SJSA1 (cell line): ENCODE measurements at places on chromosomes 7 and 10. TPM values are rescaled to one million over a fixed set of nuclear protein-coding genes. Genes with fewer than 3 reads are reported as not detected.

Gene CHN2
- total RNA-seq = 0.21 TPM in 1 of 2 replicates, not detected in the other

Gene SLC26A4
- total RNA-seq = 0.22 and 0.24 TPM in 2 replicates

Gene CTNNA3
- 0.18 TPM in 1 of 2 replicates, not detected in the other for total RNA-seq

Gene CYP3A5
- 0.37 and 1.8 TPM in 2 replicates for total RNA-seq

Gene PIP
- not detected in 2 replicates for total RNA-seq

Gene NME8
- total RNA-seq = not detected in 2 replicates

Gene MGMT
- 9.4 and 10.1 TPM in 2 replicates for total RNA-seq

Gene WDFY4
- total RNA-seq = 0.16 TPM in 1 of 2 replicates, not detected in the other

DNA sequence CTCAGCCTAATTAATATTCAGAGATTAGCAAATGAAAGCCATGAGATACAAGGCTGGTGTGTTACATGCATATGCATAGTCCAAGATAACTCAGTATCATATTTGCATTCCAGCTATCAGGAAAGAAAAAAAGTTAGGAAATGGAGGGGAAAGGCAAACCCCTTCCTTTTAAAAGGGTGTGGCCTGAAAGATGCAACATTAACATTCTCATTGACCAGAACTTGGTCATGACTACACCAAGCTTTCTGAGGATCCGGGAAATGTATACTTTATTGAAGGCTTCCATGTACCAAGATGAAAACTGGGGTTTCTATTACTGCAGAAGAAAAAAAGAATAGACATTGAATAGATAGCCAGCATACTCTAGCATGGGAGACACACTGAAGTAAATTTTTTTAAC, 96.5 kb downstream of the IPMK start:
- H3K27ac ChIP-seq = no peak overlapping the region
- no peak for DNase-seq
- no peaks in the 10 kb centered on the region for H3K4me1 ChIP-seq

- no peak overlapping the region for H3K27ac ChIP-seq
- H3K4me3 ChIP-seq = no peak overlapping the region
- no peaks in the 10 kb centered on the region for H3K4me1 ChIP-seq
- H3K36me3 ChIP-seq = no peaks in the 10 kb centered on the region
- no peak for DNase-seq
Observed at GRCh38 chr10:129030996-129031843, 435.8 kb upstream of the MGMT start.

DNA sequence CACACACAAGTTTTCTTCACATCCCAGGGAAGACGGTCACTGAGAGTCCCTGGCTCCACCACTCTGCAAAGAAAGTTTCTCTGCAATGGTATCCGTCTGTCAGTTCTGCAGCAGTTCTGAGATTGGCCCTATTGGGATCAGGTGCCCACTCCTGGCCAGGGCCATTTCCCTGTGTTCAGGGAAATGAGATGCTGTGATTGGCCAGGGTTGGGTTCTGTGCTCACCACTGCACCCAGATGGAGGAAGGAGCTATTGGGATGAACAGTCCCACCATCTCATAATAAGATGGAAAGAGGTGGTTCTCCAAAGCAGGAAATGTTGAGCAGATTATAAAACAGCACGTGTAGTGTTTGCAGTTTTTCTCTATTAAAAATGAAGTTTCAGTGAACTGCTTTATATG, 13.3 kb upstream of the PIP4K2A start:
- H3K27me3 ChIP-seq = peaks cover 2% of the 10 kb centered on the region; the same call in 1 of the 2 replicates
- H3K4me1 ChIP-seq = no peaks in the 10 kb centered on the region
- no peak overlapping the region for H3K4me3 ChIP-seq
- H3K36me3 ChIP-seq = no peaks in the 10 kb centered on the region

- no peaks in the 10 kb centered on the region for H3K27me3 ChIP-seq
- DNase-seq = peak; percentile 64
- peak overlapping the region; percentile 96 for H3K27ac ChIP-seq
- H3K4me1 ChIP-seq = peaks cover 47% of the 10 kb centered on the region
Observed at GRCh38 chr10:70374775-70375614, 7.4 kb downstream of the LRRC20 start.

DNA sequence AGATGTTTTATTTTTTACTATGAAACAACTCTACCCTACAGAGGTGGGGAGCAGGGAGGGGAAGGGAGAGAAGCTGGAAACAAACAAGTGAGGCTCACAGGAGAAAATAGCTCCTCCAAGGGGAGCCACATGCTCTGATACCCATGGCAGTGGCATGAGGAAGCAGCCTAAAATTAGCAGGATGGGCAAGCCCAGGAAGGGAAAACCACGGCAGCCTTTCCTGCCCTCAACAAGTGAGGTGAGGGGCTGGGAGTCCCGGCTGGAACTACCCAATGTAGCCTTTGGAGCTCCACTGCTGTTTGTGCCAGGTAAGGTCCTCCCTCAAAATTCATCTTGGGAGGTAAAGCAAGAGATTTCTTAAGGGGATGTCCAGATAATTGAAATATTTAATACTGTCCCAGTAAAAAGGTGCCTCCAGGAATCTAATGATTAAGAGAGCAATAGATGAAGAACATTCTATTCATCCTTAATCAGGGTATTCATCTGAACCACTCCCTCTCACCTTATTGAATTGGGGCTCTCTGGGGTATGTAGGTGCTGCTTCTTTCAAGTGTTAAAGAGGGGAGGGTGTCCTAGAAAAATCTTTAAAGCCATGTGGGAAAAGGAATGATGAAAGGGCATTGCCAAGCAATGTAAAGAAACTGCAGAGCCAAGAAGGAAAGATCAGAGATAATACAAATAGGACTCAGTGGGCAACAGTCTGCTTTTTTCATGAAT, 12.8 kb upstream of the HERC4 start:
- peaks cover 68% of the 10 kb centered on the region for H3K4me1 ChIP-seq
- peak overlapping the region; percentile 71 for H3K27ac ChIP-seq
- no peaks in the 10 kb centered on the region for H3K27me3 ChIP-seq
- no peaks in the 10 kb centered on the region for H3K36me3 ChIP-seq
- DNase-seq = no peak

DNA sequence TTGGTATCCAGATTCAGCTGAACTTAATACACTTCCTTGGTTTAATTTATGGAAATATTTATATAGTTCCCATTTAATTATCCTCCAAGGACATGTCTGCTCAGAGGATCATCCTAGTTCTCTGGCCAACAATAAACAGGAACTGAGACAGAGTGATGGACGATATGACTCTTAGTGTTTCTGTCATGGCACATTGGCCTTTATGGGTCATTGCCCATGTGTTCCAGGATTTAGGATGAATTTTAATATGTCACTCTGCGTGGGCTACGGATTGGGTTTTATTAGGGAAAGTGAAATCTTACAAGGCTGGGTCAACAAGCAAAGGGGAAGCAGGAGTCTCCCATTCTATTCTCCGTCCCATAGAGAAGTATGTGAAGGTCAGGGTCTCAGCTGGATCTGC, 18.8 kb upstream of the TNPO3 start:
- H3K4me1 ChIP-seq = peaks cover 38% of the 10 kb centered on the region
- no peak for DNase-seq
- no peaks in the 10 kb centered on the region for H3K27me3 ChIP-seq
- H3K27ac ChIP-seq = peak overlapping the region; percentile 55

GRCh38 chr7:116800594-116800993, 61.8 kb upstream of the CAPZA2 start:
- H3K27ac ChIP-seq = no peak overlapping the region; the same call in 1 of the 2 replicates
- H3K27me3 ChIP-seq = no peaks in the 10 kb centered on the region
- H3K36me3 ChIP-seq = no peaks in the 10 kb centered on the region

GRCh38 chr10:12503311-12503710, 154.0 kb downstream of the CAMK1D start:
- H3K36me3 ChIP-seq = no peaks in the 10 kb centered on the region
- H3K4me1 ChIP-seq = peaks cover 10% of the 10 kb centered on the region
- H3K27ac ChIP-seq = no peak overlapping the region
- DNase-seq = no peak
- no peaks in the 10 kb centered on the region for H3K27me3 ChIP-seq

DNA sequence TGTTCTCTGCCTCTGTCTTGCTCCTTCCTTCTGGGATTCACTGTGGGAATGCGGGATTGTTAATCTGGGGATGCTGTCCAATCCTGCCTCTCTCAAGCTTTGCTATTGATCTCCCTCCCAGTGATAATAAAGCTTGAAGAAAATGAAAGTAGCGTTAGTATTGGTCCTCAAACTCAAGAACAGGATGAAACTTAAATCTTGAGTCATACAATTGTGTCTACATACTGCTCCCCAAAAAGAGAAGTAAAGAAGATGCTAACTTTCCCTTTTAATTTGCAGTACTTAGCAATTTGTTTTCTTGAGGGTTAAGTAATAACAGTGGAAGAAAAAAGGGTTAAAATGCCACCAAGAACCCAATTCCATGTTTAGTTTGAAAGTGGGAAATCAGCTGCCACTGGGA, 13.6 kb downstream of the CFTR start:
- H3K36me3 ChIP-seq = no peaks in the 10 kb centered on the region
- DNase-seq = no peak
- H3K4me3 ChIP-seq = no peak overlapping the region
- H3K27ac ChIP-seq = no peak overlapping the region

DNA sequence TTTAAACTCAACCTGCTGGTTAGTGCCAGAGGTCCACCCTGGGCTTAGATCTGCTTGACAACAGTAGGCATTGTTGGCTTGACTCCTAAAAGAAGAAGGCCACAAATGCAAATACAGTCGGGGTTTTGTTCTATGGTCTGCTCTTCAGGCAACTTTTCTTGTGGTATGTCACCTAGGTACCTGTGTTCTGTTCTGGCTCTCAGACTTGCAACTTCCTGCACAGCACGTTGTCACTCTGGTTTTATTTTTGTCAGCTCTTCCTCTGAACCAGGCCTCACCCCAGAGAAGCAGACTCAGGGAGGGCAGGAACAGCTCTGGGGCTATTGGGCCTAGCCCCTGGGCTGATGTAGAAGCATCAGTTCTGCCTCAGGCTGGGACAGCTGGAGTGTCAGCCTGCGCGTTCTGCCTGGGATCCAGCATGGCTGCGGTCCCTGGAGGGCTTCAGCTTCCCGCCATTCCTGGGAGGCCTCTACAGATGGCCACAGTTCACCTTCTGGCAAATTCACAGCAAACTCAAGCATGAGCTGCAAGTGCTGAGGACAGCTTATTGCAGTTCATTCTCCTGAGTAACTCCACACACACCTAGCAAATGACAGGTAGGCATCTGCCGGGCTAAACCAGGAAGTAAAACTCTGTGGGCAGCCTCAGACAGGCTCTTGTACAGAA, 11.0 kb upstream of the PDCD4 start:
- no peak for DNase-seq
- H3K27me3 ChIP-seq = no peaks in the 10 kb centered on the region
- H3K4me3 ChIP-seq = no peak overlapping the region
- H3K36me3 ChIP-seq = no peaks in the 10 kb centered on the region
- H3K27ac ChIP-seq = no peak overlapping the region

GRCh38 chr7:43570688-43571365, 12.1 kb upstream of the STK17A start:
- H3K36me3 ChIP-seq = no peaks in the 10 kb centered on the region
- H3K4me3 ChIP-seq = no peak overlapping the region
- peaks cover 44% of the 10 kb centered on the region for H3K4me1 ChIP-seq
- DNase-seq = no peak

GRCh38 chr10:131954356-131954965, 27.3 kb downstream of the BNIP3 start:
- H3K27ac ChIP-seq = no peak overlapping the region
- H3K4me1 ChIP-seq = no peaks in the 10 kb centered on the region
- no peaks in the 10 kb centered on the region for H3K27me3 ChIP-seq
- peaks cover 47% of the 10 kb centered on the region for H3K36me3 ChIP-seq

DNA sequence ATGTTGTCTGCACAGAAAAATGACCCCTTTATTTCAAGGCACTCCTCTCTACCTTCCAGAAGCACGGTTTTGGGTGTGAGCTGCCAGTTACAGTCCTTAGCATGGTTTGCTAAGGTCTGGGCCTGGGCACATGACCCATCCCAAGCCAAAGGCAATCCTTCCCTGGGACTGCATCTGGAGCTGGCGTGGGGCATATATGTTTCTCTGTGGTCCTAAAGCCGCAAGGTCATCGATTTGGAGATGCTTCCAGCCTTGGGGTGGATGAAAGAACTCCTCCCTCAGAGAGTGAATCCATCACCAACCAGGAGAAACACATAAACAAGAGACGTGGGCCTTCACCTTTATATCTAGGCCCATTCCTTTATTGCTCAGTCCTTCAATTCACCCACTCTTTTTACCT, 50.1 kb upstream of the IGFBP3 start:
- H3K27me3 ChIP-seq = no peaks in the 10 kb centered on the region
- H3K36me3 ChIP-seq = no peaks in the 10 kb centered on the region
- no peak overlapping the region for H3K27ac ChIP-seq
- no peak overlapping the region for H3K4me3 ChIP-seq

- H3K27me3 ChIP-seq = no peaks in the 10 kb centered on the region
- H3K27ac ChIP-seq = no peak overlapping the region
- no peaks in the 10 kb centered on the region for H3K36me3 ChIP-seq
Observed at GRCh38 chr7:140209866-140210609, 33.3 kb upstream of the KDM7A start.

- peaks cover 19% of the 10 kb centered on the region for H3K27me3 ChIP-seq
- no peak overlapping the region for H3K4me3 ChIP-seq
- DNase-seq = no peak
- H3K36me3 ChIP-seq = no peaks in the 10 kb centered on the region
Observed at GRCh38 chr7:4854916-4855315, 6.9 kb downstream of the PAPOLB start.

GRCh38 chr10:131207584-131208532, 103.7 kb downstream of the TCERG1L start:
- H3K27ac ChIP-seq = no peak overlapping the region
- H3K4me3 ChIP-seq = no peak overlapping the region
- H3K36me3 ChIP-seq = no peaks in the 10 kb centered on the region
- no peaks in the 10 kb centered on the region for H3K4me1 ChIP-seq
- no peaks in the 10 kb centered on the region for H3K27me3 ChIP-seq
- DNase-seq = no peak

DNA sequence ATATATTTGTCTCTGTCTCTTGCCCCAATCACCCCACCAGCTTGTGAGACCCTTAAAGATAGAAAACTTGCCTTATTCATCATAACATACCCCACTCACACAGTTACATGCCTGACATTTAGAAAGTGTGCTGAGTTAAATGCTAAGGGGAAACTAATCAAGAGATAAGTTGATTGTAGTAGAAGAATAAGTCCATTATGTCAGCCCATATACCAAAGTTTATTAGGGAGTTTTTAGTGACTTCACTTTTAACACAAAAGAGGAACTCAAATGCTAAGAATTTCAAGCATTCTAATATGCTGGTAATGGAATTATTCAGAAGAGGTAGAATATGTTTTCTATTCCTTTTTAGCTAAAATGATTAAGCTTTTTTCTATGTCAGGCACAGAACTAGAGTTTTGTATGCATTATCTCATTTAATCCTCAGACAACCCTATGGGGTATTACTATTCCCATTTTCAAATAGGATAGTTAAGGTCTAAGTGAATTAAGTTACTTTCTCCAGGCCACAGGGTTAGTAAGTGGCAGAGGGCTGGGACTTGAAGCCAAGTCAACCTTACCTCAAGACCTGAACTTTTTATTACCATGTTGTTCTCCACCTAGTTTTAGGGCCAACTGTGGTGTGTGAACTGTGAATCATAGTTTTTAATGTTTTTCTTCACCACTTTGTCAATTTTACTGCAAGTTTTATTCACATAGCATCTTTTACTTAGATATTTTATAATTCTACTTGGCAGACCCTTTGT, 19.6 kb downstream of the ASAH2 start:
- no peaks in the 10 kb centered on the region for H3K4me1 ChIP-seq
- no peak overlapping the region for H3K27ac ChIP-seq
- H3K36me3 ChIP-seq = no peaks in the 10 kb centered on the region

- no peak overlapping the region for H3K4me3 ChIP-seq
- H3K36me3 ChIP-seq = no peaks in the 10 kb centered on the region
- no peaks in the 10 kb centered on the region for H3K27me3 ChIP-seq
- no peak for DNase-seq
- no peaks in the 10 kb centered on the region for H3K4me1 ChIP-seq
- H3K27ac ChIP-seq = no peak overlapping the region
Observed at GRCh38 chr10:65943451-65943850, 982.4 kb upstream of the LRRTM3 start.
